ENCODE measurements at places on chromosomes 6 and 20.

DNA sequence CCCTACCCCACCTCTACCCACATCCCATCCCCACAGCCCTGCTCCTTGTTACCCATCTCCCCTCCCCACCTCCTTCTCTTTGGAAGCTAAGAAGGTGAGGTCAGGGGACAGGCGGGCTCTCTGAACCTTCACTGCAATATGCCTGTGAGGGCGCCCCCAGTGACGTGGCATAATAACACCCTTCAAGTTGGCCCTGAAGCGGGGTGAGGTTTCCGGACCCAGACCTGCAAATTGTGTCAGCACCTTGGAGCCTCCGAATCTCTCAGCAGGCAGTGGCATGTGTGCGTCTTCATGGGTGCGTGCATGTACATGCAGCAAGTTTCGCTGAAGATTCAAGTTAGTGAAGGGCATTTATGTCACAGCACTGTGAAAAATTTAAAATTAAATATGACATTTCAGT, 114.6 kb downstream of the SOBP start:
- no peaks in the 10 kb centered on the region for H3K27me3 ChIP-seq
- no peaks in the 10 kb centered on the region for H3K4me1 ChIP-seq
- no peak overlapping the region for H3K27ac ChIP-seq
- no peak overlapping the region for H3K4me3 ChIP-seq
- no peaks in the 10 kb centered on the region for H3K36me3 ChIP-seq

- H3K36me3 ChIP-seq: no peaks in the 10 kb centered on the region
- peaks cover 14% of the 10 kb centered on the region for H3K27me3 ChIP-seq
- no peak for DNase-seq
- H3K4me1 ChIP-seq: no peaks in the 10 kb centered on the region
These were observed 27.2 kb upstream of the SYNJ2 start for GRCh38 chr6:157954150-157955117.

DNA sequence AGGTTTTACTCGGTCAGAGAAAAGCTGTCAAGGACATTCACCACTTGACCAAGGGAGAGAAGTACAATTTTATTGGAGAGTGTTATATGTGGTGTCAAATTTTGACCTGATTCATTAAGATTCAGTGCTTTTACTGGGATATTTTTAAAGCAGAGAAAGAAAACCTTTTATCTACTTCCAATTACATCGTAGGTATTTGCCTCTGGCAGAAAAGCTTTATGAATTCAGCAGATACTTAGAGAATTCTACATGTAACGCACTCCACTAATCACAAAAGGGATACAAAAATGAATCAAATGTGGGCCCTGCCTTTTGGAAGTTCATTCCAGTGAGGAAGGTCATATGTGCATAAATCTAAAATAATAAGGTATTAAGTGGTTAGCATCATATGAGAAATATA, 133.7 kb downstream of the STXBP5 start:
- H3K27me3 ChIP-seq: no peaks in the 10 kb centered on the region
- peaks cover 4% of the 10 kb centered on the region for H3K36me3 ChIP-seq
- no peak overlapping the region for H3K27ac ChIP-seq
- no peak for DNase-seq
- H3K4me1 ChIP-seq: no peaks in the 10 kb centered on the region

GRCh38 chr20:31818376-31818908, 714 bp upstream of the MYLK2 start:
- H3K27ac ChIP-seq: no peak overlapping the region
- H3K36me3 ChIP-seq: no peaks in the 10 kb centered on the region
- DNase-seq: no peak
- H3K4me3 ChIP-seq: no peak overlapping the region
- H3K4me1 ChIP-seq: peaks cover 8% of the 10 kb centered on the region

GRCh38 chr6:149285626-149286025, 31.9 kb upstream of the TAB2 start:
- no peak overlapping the region for H3K4me3 ChIP-seq
- no peaks in the 10 kb centered on the region for H3K36me3 ChIP-seq
- H3K27me3 ChIP-seq: no peaks in the 10 kb centered on the region
- no peaks in the 10 kb centered on the region for H3K4me1 ChIP-seq
- DNase-seq: no peak

- H3K4me1 ChIP-seq: no peaks in the 10 kb centered on the region
- no peaks in the 10 kb centered on the region for H3K27me3 ChIP-seq
- DNase-seq: no peak
- no peak overlapping the region for H3K27ac ChIP-seq
- no peaks in the 10 kb centered on the region for H3K36me3 ChIP-seq
These were observed 172.6 kb downstream of the VEGFA start for GRCh38 chr6:43942616-43943015.

DNA sequence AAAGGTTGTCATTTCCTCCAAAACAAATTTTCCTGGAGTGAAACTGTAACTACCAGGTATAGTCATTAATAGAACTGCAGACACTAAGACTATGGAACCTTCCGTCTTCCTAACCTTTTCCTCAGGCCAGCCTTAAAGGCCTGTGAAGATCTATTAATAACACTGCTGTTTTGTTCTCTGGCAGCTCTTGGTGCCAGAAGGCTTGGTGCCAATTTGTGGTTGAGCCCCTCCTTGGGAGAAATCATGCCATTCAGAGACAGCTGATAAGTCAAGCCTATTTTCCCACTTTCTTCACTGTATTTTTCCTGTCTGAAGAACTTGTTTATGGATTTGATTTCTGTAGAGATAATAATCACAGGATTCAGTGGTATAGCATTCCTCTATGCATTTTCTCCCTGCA, 64.8 kb downstream of the HCRTR2 start:
- H3K27ac ChIP-seq: no peak overlapping the region
- no peaks in the 10 kb centered on the region for H3K4me1 ChIP-seq
- no peak overlapping the region for H3K4me3 ChIP-seq

DNA sequence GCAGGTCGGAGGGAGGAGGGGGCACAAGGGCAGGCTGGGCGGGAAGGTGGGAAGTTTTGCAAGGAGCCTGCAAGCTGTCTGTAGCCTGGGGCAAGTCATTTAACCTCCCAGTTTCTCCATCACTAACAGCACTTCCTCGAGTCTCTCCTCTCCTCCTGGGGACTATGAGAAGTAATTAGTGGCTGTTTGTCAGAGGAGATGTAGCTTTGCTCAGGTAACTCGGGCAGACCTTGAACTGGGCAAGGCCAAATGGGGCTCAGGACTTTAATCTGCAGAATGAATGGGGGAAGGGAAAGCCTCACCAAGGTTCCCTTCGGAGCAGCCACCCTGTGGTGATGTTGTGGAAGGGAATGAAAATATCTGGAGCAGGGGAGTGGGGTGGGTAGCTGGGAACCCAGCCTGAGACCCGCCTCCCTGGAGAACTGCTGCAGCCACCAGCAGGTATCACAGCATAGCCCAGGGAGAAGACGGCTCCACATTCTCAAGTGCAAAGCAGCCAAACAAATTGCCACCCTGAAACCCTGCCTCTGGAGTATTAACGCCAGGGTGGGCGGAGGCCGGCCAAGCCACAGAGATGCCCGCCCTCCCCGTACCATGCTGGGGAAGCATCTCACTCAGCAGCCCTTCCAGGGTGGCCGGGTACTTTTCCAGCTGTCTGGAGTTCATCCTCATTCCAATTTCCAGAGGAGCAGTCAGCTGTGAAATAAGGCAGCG, 6.1 kb upstream of the LEMD2 start:
- no peak for DNase-seq
- H3K4me1 ChIP-seq: no peaks in the 10 kb centered on the region
- no peak overlapping the region for H3K4me3 ChIP-seq
- no peak overlapping the region for H3K27ac ChIP-seq
- H3K27me3 ChIP-seq: no peaks in the 10 kb centered on the region
- no peaks in the 10 kb centered on the region for H3K36me3 ChIP-seq

GRCh38 chr20:5220321-5221060, 93.7 kb downstream of the CDS2 start:
- H3K27me3 ChIP-seq: no peaks in the 10 kb centered on the region
- H3K27ac ChIP-seq: no peak overlapping the region
- DNase-seq: no peak
- H3K36me3 ChIP-seq: no peaks in the 10 kb centered on the region

DNA sequence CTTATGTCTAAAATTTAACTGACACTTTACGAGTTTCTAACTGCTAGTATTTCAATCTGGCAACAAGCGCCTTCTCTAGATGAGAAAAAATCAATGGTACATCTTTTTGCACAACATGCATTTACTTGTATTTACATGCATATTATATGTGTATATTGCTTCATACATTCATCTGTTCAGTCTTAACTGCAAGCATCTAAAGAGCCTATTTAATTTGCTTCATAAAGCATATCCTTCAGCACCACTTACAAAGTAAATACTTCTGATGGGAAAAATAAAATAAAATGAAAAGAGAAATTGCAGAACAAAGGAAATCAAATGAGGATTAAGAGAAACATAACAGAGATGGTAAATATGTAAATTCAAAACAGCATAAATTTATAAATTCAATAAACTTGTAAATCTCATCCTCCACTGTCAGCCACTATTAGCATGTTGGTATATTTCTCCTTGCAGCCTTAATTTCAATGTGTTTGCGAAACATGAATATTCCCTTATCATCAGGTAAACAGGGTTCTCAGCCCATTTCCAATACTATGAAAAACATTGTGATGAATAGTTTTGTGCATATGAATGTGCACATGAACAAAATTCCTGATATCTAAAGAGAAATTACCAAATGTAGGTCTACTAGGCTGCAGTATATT, 332.5 kb upstream of the RUNX2 start:
- H3K36me3 ChIP-seq: no peaks in the 10 kb centered on the region
- H3K4me3 ChIP-seq: no peak overlapping the region
- H3K27ac ChIP-seq: no peak overlapping the region
- H3K4me1 ChIP-seq: no peaks in the 10 kb centered on the region
- no peaks in the 10 kb centered on the region for H3K27me3 ChIP-seq
- DNase-seq: no peak

DNA sequence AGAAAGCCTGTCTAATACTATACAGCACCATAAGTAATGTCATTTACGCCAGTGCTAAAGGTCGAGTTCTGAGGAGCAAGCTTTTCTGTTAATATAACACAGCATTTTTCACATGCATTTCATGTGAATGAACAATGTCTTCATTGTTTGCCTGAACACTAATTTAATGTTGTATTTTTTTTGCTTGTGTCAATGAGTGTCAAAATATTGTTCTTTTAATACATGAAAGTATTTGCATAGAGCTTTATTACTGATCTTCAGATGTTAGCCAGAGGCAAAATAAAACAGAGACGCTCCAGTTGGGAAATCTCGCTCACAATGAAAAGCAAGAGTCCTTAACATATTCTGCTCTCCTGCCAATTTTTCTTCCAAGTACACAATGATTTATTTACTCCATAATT, 151.8 kb downstream of the FOXC1 start:
- DNase-seq: no peak
- no peaks in the 10 kb centered on the region for H3K36me3 ChIP-seq
- H3K27ac ChIP-seq: no peak overlapping the region

DNA sequence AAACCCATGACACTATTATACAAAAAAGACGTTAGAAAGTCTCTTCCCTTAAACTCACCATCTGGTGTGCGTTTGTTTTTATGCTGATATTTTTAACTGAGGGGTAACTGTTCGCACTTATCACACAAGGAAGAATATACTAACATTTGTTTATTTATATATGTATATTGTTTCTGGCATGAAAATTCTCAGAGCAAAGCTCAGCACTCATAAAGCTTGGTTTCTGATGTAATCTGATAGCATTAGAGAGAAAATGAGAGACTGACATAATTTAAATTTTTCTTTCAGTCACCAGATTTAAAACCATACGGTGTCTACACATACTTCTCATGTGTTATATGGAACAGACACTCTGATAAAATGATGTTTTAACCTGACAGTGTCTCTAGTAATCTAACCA, 6.9 kb downstream of the BLOC1S5 start:
- H3K27me3 ChIP-seq: no peaks in the 10 kb centered on the region
- no peak for DNase-seq
- H3K27ac ChIP-seq: no peak overlapping the region

GRCh38 chr20:50426866-50427718, 83.1 kb upstream of the PTPN1 start:
- H3K27ac ChIP-seq: peak overlapping the region; percentile 41
- DNase-seq: no peak
- no peaks in the 10 kb centered on the region for H3K36me3 ChIP-seq
- H3K27me3 ChIP-seq: no peaks in the 10 kb centered on the region
- H3K4me3 ChIP-seq: no peak overlapping the region

DNA sequence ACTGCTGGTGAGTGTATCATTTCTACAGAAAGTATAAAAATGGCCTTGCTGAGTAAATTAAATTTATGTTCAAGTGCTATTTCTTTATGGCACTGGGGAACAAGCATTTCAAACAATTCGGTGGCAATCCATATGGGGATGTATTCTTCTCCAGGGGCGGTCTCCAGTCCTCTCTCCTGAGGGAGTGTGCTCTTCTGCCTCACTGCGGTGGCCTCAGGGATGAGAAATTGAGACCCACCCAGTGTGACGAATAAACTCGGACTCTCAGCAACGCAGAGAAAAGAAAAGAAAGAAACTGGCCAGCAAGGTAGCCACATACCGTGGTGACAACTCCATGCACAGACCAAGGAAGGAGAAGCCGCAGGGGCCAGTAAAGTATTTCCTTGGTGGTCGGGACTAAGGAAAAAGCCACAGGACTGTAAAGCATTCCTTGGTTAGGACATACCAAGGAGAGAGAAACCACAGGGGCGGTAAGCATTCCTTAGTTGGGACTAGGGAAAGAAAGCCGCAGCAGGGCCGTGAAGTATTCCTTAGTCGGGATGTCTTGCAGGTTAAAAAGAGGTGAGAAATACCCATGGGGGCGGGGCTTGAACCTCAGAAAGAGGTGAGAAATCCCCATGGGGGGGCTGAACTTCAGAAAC, 13.6 kb upstream of the GOPC start:
- no peak overlapping the region for H3K27ac ChIP-seq
- no peaks in the 10 kb centered on the region for H3K27me3 ChIP-seq
- no peak for DNase-seq

GRCh38 chr20:62793757-62794006, 2.6 kb upstream of the MRGBP start:
- peaks cover 9% of the 10 kb centered on the region for H3K36me3 ChIP-seq
- H3K4me1 ChIP-seq: peaks cover 47% of the 10 kb centered on the region
- H3K27ac ChIP-seq: peak overlapping the region; percentile 50
- DNase-seq: no peak
- H3K4me3 ChIP-seq: peak overlapping the region; percentile 59
- H3K27me3 ChIP-seq: no peaks in the 10 kb centered on the region

DNA sequence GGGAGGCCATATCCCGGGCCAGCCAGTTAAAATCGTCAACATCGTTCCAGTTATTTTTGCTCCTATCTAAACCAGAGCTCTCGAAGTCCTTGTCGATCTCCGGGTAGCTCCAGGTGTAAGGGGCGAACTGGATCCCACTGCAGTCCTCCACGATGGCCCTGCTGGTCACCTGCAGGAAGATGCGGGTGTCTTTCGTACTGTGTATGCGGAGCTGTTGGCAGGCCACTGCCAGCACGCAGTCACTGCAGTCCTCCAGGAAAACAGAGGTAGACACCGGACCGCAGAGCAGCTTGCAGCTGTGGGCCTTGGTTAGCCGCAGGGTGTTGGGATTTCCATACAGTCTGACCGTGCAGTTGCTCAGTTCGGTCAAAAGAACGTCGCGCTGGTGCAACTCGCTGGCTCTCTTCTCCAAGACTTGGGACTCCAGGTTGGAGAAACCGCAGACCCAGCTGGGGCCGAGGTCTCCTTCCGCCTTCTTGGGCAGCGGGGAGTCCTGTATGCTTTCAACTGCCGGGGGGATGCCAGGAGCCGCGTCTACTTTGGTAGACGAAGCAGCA, 742 bp downstream of the TBCC start:
- no peaks in the 10 kb centered on the region for H3K27me3 ChIP-seq
- peak overlapping the region; percentile 96 for H3K4me3 ChIP-seq

Data from left lung (tissue), 14 donors.